ENCODE measurements at places on chromosomes 7 and 10.

DNA sequence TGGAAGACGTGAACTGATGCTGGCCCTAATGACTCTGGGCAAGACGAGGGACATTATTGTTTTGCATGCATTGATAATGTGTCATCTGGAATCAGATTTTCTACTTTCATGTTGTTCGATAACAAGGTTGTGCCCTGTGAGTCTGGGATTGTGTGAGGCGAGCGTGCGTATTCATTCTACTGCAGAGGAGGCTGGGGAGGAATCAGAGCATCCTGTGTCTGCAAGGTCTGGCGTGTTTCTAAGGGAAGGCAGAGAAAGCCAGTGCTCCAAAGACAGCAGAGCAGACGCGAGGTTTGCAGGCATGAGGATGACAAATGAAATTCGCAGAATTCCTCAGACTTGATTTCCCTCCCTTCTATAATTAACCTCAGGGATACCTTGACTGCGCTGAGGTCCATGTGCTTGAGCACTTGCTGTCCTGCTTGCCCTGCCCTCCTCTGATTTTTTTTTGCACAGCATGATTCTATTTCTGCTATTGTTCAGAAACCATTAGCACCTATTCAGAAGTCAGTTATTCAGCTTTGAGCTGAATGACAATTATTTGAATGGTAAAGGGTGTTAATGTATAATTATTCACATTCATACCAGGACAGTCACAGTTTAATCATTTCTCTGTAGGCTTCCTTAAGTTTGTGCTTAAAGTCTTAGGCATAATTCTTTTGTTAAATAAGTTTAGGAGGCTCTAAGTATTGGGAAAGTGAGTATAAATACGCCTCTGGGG, 233.6 kb downstream of the EBF3 start:
- no peak for DNase-seq

DNA sequence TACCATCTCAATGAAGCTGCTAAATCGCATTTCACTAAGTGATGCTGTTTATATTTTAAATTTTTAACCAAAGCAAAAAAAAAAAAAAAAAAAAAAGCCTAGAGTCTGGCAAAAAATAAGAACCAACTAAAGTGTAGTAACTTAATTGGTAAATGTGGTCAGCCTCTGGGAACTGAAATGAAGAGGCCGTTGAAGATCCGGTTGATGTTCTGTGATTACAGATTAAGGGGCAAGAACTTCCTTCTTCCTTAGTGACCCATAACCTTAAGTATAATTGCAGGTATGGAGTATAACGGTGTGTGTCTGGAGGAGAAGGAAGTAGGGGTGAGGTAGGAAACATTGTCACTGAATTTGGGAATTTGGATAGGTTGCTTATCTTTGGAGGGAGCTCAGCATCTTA, 7.7 kb upstream of the SRGN start:
- DNase-seq, result no peak

- DNase-seq, result no peak
Observed at GRCh38 chr7:98130959-98131358, 24.3 kb downstream of the LMTK2 start.

GRCh38 chr10:103204353-103205255, 11.5 kb upstream of the NT5C2 start:
- DNase-seq, result no peak

DNA sequence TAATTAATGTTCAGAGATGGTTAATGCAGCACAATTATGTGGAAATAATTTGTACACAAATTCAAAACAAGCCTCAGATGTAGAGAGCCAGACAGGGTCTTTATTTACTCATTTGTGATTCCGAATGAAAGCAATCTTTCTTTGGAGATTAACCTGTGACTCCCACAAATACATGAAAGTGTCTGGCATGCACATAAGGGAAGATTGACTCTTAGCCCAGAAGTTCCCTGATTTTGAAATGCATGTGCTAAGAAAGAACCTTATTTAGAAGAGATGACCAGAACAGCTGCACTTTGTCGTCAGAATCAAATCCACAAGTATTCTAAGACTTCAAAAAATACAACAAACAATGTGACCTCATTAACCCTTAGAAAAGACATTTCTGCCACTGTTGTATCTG, 45.1 kb downstream of the RNLS start:
- DNase-seq, result no peak
